Activated T-cell treated with anti-CD3 and anti-CD28 coated beads, Interleukin-2, amount 50 U/mL, for 4 hours (primary cell): ENCODE measurements at places on chromosomes 11 and 22.

- DNase-seq: no peak
These were observed 25.0 kb upstream of the OAF start for GRCh38 chr11:120185706-120186455.

- DNase-seq: no peak
These were observed 61.2 kb downstream of the SHANK2 start for GRCh38 chr11:71191201-71191600.

GRCh38 chr11:25377466-25377865, 880.6 kb downstream of the LUZP2 start:
- DNase-seq: no peak

GRCh38 chr11:107331728-107332127, 125.9 kb downstream of the CWF19L2 start:
- DNase-seq: no peak
